ENCODE measurements at places on chromosomes 16 and 17. TPM values are rescaled to one million over a fixed set of nuclear protein-coding genes. Genes with fewer than 3 reads are reported as not detected.
A peak's percentile ranks its signal among the peaks of the same experiment; 100 is the strongest.

SGCA gene
- total RNA-seq: not detected

GRCh38 chr17:73289549-73290254 is 22.1 kb downstream of the CDC42EP4 start:
- DNase-seq: no peak
- H3K27ac ChIP-seq: no peak overlapping the region
- H3K36me3 ChIP-seq: no peaks in the 10 kb centered on the region
- peaks cover 3% of the 10 kb centered on the region for H3K27me3 ChIP-seq
- H3K4me3 ChIP-seq: no peak overlapping the region

GRCh38 chr17:63600569-63601438 is at the start of gene TACO1:
TSS of gene TACO1 (plus strand) at chr17:63600895. CDS start at chr17:63601084, 189 bp downstream.
- H3K27me3 ChIP-seq: no peaks in the 10 kb centered on the region
- peak; percentile 82 for DNase-seq
- H3K4me1 ChIP-seq: peaks cover 33% of the 10 kb centered on the region

TGFB1I1 gene
- 0.83 TPM for total RNA-seq

- H3K36me3 ChIP-seq: peaks cover 62% of the 10 kb centered on the region
- no peak for DNase-seq
- peaks cover 29% of the 10 kb centered on the region for H3K4me1 ChIP-seq
- H3K4me3 ChIP-seq: no peak overlapping the region
- H3K27ac ChIP-seq: no peak overlapping the region
Measured at GRCh38 chr17:19958023-19958422, 19.6 kb downstream of the AKAP10 start.

SLC47A2 gene
- total RNA-seq: not detected

MYO1D gene
- 2.2 TPM for total RNA-seq

TNFRSF17 gene
- total RNA-seq: not detected

- peak overlapping the region; percentile 56 for H3K4me3 ChIP-seq
- peaks cover 20% of the 10 kb centered on the region for H3K27me3 ChIP-seq
- no peaks in the 10 kb centered on the region for H3K36me3 ChIP-seq
- H3K4me1 ChIP-seq: peaks cover 26% of the 10 kb centered on the region
- DNase-seq: peak; percentile 92
Measured at GRCh38 chr17:77247048-77247541, 106.3 kb downstream of the SEC14L1 start.

TBX6 gene
- total RNA-seq: 1.3 TPM

DNA sequence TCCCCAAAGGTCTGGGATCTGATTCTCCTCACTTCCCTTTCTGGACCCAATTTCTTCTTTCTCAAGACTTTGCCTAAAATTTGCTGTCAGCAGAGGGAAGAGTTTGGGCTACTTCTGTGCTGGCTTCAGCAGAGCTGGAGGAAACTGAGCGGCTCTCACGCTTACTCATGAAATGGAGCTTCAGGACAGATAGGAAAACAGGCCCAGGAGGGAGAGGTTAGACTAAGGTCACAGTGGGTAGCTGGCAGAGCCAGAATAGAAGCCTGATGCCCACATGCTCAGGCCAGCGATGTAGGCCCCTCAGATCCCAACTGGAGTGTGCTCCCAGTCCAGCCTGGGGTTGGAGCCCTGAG is 593 bp downstream of the SLC38A7 start:
- peak overlapping the region; percentile 92 for H3K4me3 ChIP-seq
- peaks cover 20% of the 10 kb centered on the region for H3K4me1 ChIP-seq
- H3K27me3 ChIP-seq: no peaks in the 10 kb centered on the region
- H3K27ac ChIP-seq: peak overlapping the region; percentile 83
- H3K36me3 ChIP-seq: no peaks in the 10 kb centered on the region
- no peak for DNase-seq

WNK4 gene
- total RNA-seq: 0.37 TPM

- H3K27ac ChIP-seq: no peak overlapping the region
- no peaks in the 10 kb centered on the region for H3K4me1 ChIP-seq
- DNase-seq: no peak
Measured at GRCh38 chr16:87404764-87405625, 12.9 kb downstream of the MAP1LC3B start.

- H3K4me1 ChIP-seq: peaks cover 2% of the 10 kb centered on the region
- no peak for DNase-seq
- no peak overlapping the region for H3K27ac ChIP-seq
- H3K4me3 ChIP-seq: no peak overlapping the region
Measured at GRCh38 chr17:82003411-82004381, 19.0 kb downstream of the CENPX start.

DNA sequence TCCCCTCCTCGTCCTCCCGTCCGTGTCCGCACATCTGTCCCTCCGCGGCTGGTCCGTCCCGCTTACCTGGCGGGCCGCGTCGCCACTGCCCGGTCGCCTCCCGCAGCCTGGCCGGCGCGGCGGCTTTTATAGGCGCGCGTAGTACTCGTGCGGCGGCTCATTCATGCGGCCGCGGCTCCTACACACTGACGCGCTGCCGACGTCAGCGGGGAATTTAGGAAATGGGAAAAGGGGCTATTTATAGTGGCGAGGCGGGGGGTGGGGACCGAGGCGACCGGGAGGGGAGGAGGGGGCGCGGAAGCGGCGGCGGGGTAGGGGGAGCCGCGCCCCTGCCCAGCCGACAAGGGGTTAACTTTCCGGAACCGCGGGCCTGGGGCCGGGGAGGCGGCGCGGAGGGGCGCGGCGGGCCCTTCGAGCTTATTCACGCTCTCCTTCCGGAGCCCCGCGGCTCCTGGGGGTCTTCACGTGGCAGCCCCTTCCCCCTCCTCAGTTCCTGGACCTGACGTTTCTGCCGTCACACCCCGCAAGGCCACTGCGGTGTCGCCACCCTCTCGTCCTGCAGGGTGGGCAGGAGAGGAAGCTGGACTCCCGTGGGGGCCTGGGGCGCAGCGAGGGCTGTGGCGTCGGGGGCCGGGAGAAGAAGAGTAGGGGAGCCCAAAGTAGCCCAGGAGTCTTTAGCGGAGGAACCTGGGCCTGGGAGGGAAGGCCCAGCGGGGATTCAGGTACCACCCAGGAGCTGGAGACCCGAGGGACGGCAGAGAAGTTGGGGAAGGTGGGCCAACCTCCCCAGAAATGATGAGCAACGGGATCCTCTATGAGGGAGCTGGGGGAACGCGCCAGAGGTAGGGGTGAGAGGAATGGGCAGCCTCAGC is 3.6 kb upstream of the HIC1 start:
- no peaks in the 10 kb centered on the region for H3K36me3 ChIP-seq
- peak overlapping the region; percentile 46 for H3K27ac ChIP-seq
- DNase-seq: no peak
- peak overlapping the region; percentile 36 for H3K4me3 ChIP-seq
- H3K27me3 ChIP-seq: peaks cover 14% of the 10 kb centered on the region
- H3K4me1 ChIP-seq: peaks cover 30% of the 10 kb centered on the region

GRCh38 chr17:20273741-20274500 is 193.4 kb downstream of the LGALS9B start:
- H3K36me3 ChIP-seq: peaks cover 4% of the 10 kb centered on the region
- H3K4me3 ChIP-seq: peak overlapping the region; percentile 52
- H3K27me3 ChIP-seq: no peaks in the 10 kb centered on the region

- no peaks in the 10 kb centered on the region for H3K27me3 ChIP-seq
- H3K4me1 ChIP-seq: peaks cover 32% of the 10 kb centered on the region
- no peak overlapping the region for H3K4me3 ChIP-seq
- H3K27ac ChIP-seq: no peak overlapping the region
Measured at GRCh38 chr16:24736758-24737157, 7.3 kb downstream of the TNRC6A start.

DNA sequence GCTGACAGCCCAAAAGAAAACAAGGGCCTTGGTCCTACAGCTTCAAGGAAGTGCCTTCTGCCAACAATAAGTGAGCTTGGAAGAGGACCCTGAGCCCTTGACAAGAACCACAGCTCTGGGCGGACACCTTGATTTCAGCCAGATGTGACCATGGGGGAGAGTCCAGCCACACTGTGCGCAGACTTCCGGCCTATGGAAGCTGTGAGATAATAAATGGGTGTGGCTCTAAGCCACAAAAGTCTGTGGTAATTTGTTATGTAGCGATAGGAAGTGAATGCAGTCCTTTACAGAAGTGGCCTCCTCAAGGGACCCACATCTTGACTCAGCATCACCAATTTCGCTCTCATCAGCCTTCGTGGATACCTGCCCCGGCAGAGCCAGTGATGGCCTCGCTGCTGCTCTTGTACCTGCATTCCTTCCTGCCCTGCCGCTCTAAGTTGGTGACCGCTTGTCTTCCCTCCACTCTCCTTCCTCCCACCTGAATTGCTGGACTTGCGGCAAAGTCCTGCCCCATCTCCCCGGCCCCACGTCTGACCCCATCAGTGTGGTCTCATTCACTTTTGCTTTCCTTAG is 29.3 kb downstream of the PRSS54 start:
- peak overlapping the region; percentile 40 for H3K27ac ChIP-seq
- DNase-seq: no peak
- H3K36me3 ChIP-seq: no peaks in the 10 kb centered on the region
- H3K27me3 ChIP-seq: peaks cover 2% of the 10 kb centered on the region

SOST gene
- total RNA-seq: not detected

CFAP97D1 gene
- not detected for total RNA-seq

- H3K4me3 ChIP-seq: no peak overlapping the region
- no peak overlapping the region for H3K27ac ChIP-seq
- H3K27me3 ChIP-seq: no peaks in the 10 kb centered on the region
- peaks cover 14% of the 10 kb centered on the region for H3K4me1 ChIP-seq
- no peaks in the 10 kb centered on the region for H3K36me3 ChIP-seq
- no peak for DNase-seq
Measured at GRCh38 chr16:85584819-85585282, 28.3 kb upstream of the GSE1 start.

DNA sequence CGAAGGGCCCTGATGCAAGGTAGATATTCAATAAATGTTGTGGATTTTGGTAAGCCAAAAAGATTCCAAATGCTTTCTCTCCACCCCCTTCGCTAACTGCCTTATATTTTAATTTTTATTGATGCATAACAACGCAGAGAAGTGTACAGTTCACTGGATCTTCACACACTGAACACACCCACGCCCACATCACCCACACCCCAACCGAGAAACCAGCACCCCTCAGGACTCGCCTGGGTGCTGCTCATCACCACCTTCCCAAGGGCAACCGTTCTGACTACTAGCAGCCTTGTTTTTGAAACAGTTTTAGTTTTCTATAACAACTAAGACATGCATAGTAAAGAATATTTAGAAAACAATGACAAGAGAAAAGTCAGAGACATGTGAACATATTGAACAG is 9.1 kb upstream of the PLCG2 start:
- H3K27me3 ChIP-seq: peaks cover 9% of the 10 kb centered on the region
- no peaks in the 10 kb centered on the region for H3K4me1 ChIP-seq
- H3K36me3 ChIP-seq: no peaks in the 10 kb centered on the region
- H3K27ac ChIP-seq: no peak overlapping the region
- DNase-seq: no peak

Data from activated CD8-positive, alpha-beta T cell treated with anti-CD3 and anti-CD28 coated beads, Interleukin-2, amount 10 ng/mL, durations not matched to agents 7 days and 5 days (primary cell).